NT2/D1 (cell line): ENCODE measurements at places on chromosomes 6 and 20.

DNA sequence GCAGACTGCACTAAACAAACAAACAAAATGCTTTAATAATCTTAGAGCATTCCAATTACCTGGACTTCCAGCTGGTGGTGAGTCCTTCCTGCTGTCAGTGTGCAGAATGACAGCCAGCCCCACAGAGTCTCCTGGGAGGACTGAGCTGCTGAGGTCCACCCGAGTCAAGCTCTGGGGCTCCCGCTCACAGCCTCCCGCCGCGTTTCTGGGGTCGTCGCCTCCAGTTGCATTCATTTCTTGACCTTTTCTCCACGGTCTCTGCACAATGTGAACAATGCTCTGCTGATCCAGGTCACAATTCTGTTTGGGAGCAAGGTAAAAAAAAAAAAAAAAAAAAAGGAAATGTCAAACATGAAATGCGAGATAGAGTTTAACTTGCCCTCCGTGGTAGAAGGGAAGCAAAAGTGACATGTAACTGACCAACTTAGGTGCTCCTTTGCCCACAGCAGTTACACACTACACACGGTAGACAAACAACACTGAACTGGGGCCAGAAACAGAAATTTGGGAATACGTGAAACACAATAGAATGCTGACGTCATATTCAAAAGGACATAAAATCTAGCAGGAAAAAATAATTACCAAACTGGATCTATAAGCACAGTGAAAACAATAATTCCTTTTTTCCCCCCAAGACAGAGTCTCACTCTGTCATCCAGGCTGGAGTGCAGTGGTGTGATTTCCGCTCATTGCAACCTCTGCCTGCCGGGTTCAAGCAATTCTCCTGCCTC lies 464.9 kb downstream of the PRKN start:
- no peak for DNase-seq

GRCh38 chr6:16063580-16063979 lies 65.3 kb upstream of the MYLIP start:
- no peak for DNase-seq

- DNase-seq: no peak
These were observed 209.7 kb downstream of the TBX18 start for GRCh38 chr6:84554706-84555105.

GRCh38 chr6:3195420-3195694 lies 32.1 kb downstream of the TUBB2B start:
- DNase-seq: no peak

GRCh38 chr20:10954908-10955580 lies 281.2 kb upstream of the JAG1 start:
- no peak for DNase-seq

GRCh38 chr20:10789386-10789785 lies 115.6 kb upstream of the JAG1 start:
- no peak for DNase-seq

DNA sequence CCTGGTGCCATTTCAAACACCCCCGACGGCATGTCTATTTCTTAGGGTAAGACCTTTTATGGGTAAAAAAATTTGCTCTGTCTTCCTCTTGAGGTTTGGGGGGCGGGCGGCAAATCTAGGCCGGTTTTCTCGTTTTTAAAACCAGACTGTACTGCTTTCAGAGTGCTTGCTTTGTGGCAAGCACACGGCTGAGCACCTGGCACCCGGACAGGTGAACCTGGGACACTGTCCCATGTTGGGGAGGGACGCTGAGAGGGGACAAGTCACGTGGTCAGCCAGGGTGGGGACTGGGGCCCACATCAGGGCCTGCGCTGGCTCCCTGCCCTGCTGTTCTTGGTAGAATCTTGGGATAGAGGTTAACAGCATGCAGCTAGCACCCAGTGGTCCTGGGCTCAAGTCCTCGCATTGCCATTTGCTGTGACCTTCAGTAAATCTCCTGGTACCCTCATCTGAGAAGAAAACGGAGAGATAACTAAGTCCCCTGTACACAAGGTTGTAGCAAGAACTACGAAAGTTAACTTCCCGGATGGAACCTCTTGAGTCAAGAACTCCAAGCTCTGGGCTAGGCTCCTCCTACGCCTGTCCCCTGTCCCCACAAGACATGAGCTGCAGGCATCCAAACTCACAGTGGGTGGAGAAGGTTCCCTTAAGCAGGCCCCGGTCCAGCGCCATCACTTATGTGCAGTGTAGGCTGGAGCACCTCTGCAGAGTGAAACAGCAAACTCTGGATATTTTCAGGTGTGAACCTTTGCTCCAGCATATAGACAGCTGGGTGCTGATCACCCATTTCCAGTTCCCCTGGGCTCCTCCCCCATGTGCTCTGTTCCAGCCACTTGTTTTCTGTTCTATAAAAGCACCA lies 41.7 kb downstream of the PMEPA1 start:
- DNase-seq: no peak

DNA sequence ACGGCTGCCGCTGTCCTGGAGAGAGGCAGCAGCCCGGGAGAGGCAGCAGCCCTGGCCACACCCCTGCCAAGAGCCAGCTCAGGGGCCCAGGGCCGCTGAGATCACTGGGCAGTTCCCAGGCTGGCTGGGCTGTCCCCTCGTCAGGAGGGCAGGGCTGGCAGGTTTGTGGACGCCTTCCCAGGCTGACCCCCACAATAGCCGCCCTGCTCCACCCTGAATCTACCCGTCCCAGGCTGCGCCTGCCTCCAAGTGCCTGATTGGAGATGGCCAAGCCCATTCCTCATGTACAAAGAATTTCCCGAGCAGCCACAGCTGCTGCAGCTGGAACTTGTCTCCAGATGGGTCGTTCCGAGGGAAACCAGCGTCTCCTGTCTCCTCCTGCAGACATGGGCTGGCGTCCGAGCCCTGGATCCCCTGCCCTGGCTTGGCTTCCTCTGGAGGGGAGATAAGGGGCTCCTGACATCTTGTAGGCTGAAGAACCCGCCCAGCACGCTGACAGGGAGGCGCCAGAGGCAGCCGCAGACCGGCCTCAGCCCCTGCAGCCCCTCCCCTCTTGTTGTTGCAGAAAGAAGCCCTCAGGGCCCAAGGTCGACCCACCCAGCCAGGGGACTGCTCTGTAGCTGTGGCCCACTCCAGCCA lies 9.4 kb upstream of the GATA5 start:
- no peak for DNase-seq

DNA sequence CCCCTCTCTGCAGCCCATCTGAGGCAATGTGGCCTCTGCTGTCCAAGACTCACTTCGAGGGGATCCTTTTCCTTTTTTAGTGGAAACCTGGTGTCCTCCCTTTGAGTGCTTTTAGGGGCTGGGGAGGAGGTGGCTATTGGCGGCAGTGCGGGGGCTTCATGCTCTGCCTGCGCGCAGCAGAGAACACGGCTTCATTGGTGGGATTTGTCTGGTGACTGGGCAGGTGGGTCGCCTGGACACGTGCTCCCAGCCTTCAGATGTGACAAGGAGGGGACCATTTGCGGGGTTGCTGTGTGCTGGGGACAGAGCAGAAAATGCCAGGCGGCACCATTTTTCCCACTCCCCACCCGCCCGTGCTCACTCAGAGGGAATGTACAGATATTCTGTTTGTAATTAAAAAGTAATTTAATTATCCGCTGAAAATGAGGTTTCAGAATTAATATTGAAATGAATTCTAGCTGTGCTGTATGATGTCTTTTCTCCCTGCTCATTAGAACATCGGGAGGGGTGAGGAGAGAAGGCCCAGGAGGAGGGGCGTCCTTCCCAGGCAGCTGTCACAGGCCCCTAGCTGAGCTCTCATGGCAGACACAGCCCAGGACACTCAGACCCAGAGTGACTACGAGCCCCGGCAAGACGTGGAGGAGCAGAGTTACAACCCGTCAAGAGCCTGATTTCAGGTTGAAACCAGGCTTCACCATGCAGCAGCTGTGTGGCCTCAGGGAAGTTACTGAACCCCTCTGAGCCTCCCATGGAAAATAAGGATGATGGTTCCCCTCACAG lies 417.2 kb upstream of the SULF2 start:
- DNase-seq: no peak

DNA sequence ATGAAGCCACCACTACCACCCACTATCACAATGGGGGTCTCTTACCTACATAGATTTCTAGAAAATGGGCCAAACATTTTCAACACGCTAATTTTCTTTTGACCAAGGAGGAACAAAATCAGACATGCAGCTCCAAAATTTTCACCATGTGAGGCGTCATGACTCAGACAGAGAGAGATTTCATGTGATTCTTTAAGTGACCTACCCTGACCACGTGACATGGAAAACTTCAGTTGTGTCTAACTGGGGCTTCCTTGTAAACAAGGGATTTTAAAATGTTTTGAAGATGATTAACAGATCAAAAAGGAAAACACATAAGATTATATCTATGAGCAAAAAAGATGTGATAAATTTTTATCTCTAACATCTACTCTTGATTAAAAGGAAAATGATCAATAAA lies 199.2 kb downstream of the TBXT start:
- DNase-seq: no peak

DNA sequence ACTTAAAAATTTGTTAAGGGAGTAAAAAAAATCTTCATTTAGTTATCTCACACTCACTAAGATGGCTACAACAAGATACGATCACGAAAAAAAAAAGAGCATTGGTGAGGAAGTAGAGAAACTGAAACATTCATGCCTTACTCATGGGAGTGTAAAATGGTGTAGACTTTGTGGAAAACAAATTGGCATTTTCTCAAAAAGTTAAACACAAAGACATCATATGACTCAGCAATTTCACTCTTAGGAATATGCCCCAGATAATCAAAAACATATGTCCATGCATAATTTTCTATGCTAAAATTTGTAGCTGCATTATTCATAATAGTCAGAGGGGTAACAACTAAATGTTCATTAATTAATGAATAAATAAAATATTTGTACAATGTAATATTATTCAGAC lies 120.9 kb upstream of the IRAK1BP1 start:
- no peak for DNase-seq

DNA sequence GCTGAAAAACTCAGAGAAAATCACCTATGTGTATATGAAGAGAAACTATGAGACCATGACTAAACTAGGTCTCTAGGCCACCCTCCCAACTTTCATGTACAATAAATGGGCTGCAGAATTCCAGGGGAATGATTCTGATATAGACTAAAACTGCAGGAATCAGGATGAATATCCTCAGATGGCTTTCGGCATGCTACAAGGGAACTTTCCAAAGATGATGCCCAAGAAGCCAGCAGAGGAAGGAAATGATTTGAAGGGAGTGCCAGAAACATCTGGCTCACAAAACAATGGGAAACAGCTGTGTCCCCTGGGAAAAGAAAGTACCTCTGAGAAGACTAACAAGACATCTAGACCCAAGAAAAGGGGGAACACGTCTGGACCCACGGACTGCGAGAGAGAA lies 41.1 kb downstream of the PLN start:
- DNase-seq: no peak

- no peak for DNase-seq
These were observed 116.5 kb downstream of the FAM120B start for GRCh38 chr6:170423030-170423429.

DNA sequence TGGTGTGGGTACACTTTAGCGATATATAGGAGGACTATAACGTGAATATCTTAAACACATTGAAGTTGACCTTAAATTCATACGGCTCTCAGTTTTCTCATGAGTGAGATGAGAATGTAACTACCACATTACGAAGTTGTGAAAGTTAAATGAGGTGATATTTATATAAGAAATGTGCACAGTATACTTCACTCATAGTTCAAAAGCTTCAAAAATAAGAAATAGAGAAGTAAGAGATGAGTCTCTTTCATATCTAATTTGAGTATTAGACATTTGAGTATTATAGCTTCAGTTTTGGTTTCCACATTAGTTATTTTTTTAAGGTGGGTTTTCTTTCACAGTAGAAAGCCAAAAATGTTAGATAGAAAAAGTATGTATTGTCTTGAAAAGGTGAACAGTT lies 183.3 kb downstream of the NKAIN2 start:
- no peak for DNase-seq

DNA sequence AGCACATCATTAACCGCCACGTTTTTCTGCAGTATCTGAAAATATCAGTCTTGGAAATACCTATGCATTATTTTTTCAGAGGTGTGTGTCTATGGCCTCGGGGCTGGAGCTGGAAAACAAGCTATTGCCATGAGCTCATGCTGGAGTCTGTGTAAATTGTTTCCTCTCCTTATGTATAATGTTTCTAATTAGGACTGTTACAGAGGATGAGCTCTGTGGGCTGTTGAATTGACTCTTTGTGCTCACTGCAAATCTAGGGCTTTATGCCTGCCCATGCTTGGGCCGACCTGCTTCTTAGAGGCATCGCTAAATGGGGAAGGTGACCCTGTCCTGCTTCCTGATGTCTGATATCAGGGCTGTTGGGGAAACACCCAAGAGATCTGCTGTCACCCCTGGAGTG lies 80.8 kb upstream of the SLC22A16 start:
- no peak for DNase-seq

DNA sequence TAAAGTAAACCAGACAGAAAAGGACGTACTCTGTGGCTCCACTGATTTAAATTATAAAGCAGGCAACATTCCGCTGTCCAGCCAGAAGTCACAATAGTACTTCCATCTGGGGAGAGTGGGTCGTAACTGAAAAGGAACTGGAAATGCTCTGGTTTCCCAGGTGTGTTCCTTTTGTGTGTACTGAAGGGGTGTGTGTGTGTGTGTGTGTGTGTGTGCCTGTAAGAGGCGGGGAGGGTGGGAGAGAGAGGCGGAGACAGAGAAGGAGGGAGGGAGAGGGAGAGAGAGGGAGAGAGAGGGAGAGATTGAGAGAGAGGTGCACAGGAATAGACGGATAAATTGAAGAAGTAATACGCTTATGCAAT lies 178.4 kb upstream of the ZNF184 start:
- no peak for DNase-seq

DNA sequence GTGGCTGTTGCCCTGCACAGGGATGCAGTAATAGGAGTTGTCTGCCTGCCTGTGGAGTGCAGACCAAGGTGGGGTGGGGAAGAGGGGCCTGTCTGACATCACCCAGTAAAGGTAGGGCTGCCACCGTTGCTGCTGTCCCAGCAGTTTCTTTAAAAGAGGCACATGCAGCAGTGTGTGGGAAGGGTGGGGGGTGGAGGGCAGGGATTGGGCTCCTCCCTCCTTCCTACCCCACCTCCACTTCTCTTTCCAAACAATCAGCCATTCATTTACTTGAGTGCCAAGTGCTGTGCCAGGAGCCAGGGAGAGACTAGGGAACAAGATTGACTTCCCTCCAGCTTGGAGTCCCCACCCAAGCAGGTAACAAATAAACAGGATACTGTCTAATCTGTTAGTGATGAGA lies 66.8 kb upstream of the MYL9 start:
- no peak for DNase-seq

DNA sequence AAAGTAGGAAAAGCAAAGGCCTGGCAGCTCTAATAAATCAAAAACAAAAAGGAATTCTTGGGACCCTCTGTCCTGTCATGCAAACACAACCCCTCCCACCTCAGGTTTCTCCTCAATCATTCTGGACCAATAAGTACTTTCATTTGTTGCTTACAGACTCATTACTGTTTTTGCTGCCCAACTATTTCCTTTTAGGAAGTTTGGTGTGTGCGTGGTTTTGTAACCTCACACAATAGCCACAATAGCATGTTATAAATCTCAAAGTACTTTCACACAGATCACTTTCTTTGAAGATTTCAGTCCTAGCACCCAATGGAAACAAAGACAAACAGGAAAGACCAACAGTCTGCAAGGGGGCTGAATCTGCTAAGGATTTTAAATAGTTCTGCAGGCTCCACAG lies 4.5 kb downstream of the MRPL14 start:
- no peak for DNase-seq
